EH (cell line): ENCODE measurements at places on chromosomes 4 and X.

- DNase-seq = no peak
These were observed 22.4 kb downstream of the PAGE1 start for GRCh38 chrX:49673394-49673793.

- peak; percentile 46 for DNase-seq
These were observed 78.7 kb downstream of the RBM47 start for GRCh38 chr4:40550948-40551462.

DNA sequence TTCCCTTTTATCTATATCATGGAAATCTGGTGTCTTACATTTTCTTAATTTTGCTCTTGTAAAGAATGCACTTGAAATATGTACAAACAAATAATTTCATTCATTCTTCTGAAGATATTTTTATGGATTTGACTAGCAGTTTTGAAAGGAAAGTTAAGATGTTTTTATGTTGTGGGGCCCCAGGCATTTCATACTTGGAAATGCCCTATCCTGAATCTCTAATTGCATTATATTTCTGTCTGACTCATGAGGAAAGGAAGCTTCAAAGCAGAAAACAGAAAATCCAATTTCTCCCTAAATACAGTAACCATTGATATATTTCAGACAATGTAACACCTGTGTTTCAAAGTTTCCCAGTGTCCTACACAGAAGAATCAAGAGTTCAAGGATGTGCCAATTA lies 73.2 kb upstream of the NPNT start:
- DNase-seq = no peak

DNA sequence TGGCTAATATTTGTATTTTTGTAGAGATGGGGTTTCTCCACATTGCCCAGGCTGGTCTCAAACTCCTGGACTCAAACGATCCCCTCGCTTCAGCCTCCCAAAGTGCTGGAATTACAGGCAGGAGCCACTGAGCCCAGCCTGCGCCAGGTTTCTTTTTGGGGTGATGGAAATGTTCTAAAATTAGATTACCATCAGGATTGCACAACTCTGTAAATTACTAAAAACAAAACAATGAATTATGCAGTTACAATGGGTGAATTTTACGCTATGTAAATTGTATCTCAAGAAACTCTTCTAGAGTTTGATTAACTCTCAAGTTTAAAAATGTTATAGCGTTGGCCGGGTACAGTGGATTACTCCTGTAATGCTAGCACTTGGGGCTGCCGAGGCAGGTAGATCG lies 118.9 kb upstream of the TBL1X start:
- DNase-seq = no peak

GRCh38 chr4:175536852-175537453 lies 275.1 kb downstream of the GPM6A start:
- DNase-seq = peak; percentile 27

- DNase-seq = no peak
These were observed 26.3 kb downstream of the RTL5 start for GRCh38 chrX:72105436-72105835.

DNA sequence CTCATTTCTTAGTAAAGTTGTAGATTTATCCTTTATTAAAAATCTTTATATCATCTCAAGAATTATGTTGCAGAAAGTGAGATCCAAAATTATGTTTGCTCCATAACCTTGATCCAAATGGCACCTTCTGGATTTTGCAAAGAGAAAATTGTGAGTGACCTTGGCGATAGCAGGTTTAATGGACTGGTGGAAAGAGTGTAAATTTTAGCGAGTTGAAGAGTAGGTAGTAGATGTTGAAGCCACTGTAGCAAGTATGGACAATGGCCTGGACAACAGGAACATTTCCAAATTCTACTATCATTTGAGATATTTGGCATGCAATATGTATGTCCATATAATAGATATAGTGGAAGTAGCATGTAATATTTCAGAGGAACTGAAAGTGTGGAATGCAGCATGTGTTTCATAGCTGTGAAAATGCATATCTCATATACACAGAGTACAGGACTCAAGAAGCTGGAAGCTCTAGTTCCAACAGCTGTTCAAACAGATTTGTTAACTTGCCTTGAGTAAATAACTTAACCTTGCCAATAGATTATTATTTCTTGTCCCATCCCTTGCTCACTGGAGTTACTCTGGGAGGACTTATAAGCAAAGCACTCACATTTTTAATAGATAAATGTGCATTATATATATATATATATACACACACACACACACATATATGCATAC lies 152.5 kb upstream of the TLL1 start:
- no peak for DNase-seq

DNA sequence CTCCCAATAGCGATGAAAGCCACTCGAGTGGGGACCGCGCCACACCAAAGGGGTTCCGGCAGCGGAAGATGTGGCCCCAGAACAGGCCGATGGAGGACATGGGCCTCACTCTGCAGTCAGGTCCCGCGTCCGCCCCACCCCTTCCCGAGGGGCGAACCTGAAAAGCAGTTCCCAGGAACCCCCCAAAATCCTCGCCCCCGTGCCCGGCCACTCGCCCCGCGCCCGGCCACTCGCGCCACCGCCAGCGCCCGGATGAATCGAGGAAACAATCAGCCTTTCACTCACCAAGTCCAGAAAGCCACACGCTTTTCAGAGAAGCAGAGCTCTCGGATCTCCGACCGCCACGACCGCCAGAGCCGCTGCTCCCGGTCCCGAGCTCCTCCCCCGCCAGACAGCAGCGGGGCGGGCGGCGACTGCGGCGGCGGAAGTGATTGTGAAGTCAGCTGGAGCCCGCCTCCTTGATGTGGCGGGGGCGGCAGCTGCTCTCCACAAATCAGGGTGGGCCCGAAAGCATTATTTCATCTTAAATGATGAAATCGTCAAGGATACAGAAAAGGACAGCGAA lies at the start of gene PJA1:
Gene PJA1, minus strand, starts transcription at position 367 of the 565 bp plus-strand sequence. CDS start 2,380 bp downstream, outside the sequence.
- peak; percentile 74 for DNase-seq
